ENCODE measurements at places on chromosomes 5 and 9.

GRCh38 chr5:144151026-144151425 lies 19.4 kb downstream of the YIPF5 start:
- DNase-seq: no peak

DNA sequence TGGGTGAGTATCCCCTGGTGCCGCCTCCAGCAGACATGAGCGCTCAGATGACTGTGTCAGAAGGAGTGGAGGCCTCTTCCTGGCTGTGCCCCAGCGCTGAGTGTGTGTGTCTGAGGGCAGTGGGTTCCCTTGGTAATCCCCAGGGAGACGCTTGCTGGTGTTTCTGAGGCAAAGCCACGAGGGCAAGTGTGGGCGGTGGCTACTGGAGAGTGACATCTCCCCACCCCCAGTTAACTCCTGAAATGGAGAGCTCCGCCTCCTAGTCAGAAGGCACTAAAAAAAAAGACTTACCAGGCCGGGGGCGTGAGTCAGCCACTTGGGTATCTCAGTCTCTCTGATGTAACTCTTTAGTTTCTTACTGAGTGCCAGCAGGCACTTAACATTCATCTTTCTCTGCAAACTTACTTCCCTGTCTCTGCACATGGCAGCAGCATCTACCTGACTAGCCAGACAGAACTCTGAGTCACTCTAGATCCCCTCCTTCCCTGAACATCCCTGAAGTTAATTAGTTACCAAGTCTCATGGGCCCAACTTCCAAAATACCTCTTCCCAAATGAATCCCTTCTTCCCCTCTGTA lies 19.3 kb downstream of the ORM2 start:
- peak; percentile 92 for DNase-seq

- DNase-seq: no peak
These were observed 131.0 kb upstream of the SPRY4 start for GRCh38 chr5:142455856-142456255.

GRCh38 chr5:34586117-34586885 lies 69.8 kb upstream of the RAI14 start:
- DNase-seq: no peak

DNA sequence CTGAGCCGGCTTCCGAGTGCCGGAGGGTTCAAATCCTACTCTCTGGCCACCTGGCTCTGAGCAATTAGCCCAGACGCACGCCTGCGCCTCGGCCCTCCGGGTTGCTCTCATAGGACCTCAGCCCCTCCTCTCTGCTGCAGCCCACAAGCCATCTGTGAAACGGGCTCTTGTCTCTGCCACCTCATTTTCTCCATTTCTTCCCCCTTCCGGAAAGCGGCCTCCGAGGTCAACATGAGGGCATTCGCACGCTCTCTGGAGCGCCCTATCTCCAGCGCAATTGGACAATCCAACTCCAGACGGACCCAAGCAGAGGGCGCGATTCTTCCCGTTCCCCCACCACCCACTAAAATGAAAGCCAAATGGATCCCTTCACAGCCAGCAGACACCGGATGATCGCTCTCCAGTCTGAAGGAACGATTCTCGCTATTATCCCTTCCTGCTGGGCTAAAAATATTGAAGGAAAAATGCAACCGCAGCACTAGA lies 41.5 kb downstream of the VAV2 start:
- no peak for DNase-seq

DNA sequence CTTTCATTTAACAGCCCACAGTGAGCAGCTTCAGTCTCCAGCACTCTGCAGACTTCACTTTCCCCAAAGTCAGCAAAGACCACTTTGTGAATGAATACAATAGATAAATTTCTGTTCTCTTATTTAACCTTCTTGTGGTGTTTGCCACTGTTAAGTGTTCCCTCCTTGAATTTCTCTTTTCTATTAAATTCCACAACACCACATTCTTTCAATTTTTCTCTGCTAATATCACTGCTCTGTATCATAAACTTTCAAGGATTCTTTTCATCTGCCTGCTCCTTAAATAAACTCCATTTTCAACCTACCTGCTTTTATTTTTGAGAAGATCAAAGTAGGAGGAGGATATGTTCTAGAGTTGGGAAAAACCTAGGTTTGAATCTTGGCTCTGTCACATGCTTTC lies 739.5 kb upstream of the GRAMD2B start:
- no peak for DNase-seq

- no peak for DNase-seq
These were observed 140.3 kb downstream of the ROR2 start for GRCh38 chr9:91809581-91810285.

DNA sequence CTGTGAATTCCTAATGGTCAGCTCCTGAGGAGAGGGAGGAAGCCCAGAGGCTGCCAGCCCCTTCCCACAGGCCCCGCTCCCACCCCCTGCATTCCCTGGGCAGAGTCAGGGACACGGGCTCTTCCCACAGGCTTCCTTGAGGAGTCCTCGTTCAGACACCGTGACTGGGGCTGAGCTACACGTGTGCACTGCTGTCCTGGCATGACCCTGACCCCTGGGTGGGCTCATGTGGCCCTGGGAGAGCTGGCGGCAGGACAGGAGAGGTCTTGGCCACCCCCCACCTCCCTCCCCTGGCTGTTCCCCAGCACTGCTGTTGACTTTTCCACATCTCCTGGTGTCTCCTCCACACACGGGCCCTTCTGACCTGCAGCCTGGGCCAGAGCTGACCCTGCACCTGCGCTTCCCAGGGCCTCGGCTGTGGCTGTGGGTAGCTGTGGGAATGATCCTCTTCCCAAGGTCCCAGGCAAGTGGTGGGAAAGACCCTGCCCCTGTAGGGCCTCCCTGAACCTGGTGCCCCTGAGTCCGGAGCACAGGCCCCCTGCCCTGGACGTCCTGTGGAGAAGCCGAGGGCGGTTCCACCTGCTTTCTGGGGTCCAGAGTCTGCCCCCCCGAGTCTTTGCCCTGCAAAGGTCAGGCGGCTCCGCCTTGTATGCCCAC lies 56.5 kb upstream of the NKD2 start:
- DNase-seq: peak; percentile 46

GRCh38 chr5:14830210-14831005 lies 41.2 kb downstream of the ANKH start:
- DNase-seq: no peak

DNA sequence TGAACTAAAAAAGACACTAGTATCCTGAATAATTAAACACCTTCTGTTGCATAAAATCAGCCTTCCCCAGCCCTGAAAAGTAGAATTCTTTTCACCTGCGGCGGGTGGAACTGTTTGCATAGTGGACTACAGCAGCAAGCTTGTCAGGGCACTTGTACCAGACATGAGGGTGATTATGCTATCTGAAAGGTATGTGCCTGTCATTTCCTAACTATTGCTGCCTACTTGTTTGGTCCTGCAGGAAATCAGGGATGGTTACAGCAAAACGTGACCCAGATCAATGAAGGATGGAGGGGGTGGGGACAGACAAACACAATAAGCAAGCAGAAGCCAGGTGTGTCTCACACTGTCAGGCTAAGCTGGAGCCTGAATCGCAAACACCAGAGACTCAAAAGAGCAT lies 385.6 kb downstream of the MLLT3 start:
- DNase-seq: no peak

GRCh38 chr5:83029912-83030311 lies 47.3 kb downstream of the TMEM167A start:
- no peak for DNase-seq

GRCh38 chr5:125258615-125259014 lies 512.2 kb upstream of the ZNF608 start:
- DNase-seq: no peak

DNA sequence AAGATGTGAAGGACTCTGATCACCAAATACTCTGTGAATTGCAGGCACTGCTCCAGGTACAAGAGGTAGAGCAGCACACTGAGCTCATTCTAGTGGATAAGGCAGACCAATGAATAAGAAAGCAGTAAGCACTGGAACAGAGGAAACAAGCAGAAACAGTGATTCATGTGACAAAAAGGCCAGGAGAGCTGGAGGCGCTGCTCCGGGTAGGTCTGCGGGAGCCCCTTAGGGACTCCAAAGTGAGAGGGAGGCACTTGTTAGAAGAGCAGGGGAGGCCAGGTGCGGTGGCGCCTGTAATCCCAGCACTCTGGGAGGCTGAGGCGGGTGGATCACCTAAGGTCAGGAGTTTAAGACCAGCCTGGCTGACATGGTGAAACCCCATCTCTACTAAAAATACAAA lies 231.6 kb upstream of the NFIL3 start:
- no peak for DNase-seq

- DNase-seq: peak; percentile 81
These were observed 7.6 kb upstream of the FAM240B start for GRCh38 chr9:38727497-38728001.

DNA sequence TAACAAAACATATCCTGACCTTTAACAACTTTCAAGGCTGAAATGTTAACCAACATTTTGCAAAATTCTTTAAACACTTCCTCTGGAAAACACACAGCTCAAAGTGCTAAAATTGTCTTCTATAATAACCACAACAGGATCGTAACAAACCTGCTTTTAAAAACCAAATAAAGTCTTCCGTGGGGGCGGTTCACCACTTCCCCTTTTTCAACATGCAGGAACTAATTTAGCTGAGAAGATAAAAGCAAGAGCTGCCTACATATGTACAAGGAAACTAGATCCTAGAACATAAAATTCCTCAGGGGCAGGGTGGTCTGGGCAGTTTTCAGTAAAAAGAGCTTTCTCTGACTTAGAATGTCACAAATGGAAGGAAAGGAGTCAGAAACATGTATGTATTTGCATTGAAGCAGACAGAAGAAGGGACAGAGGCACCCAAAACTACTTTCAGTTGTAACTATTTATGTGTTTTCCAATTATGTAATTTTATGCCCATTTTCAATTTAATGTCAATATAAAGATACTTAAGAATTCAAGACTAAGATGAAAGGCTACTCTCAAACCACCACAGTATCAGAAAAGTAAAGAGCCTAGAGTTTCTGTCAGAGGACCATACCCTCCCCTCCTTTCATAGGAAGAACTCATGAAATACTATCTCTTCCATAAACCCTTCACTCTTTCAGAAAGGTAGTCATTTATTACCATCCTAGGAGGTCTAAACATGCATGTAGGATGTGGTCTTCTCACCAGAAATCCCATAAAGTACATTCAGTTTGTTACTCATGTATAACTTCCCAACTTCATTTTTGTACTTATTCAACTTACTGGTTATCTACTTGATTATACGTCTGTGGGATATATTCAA lies 185.9 kb upstream of the RASA1 start:
- no peak for DNase-seq

- DNase-seq: peak; percentile 43
These were observed 475.7 kb upstream of the TNC start for GRCh38 chr9:115593587-115594091.

GRCh38 chr5:94268226-94268625 lies 350.2 kb downstream of the KIAA0825 start:
- no peak for DNase-seq

- DNase-seq: no peak
These were observed 228.9 kb upstream of the CD180 start for GRCh38 chr5:67425514-67425913.

GRCh38 chr5:10703676-10704075 lies 57.4 kb downstream of the DAP start:
- DNase-seq: no peak

DNA sequence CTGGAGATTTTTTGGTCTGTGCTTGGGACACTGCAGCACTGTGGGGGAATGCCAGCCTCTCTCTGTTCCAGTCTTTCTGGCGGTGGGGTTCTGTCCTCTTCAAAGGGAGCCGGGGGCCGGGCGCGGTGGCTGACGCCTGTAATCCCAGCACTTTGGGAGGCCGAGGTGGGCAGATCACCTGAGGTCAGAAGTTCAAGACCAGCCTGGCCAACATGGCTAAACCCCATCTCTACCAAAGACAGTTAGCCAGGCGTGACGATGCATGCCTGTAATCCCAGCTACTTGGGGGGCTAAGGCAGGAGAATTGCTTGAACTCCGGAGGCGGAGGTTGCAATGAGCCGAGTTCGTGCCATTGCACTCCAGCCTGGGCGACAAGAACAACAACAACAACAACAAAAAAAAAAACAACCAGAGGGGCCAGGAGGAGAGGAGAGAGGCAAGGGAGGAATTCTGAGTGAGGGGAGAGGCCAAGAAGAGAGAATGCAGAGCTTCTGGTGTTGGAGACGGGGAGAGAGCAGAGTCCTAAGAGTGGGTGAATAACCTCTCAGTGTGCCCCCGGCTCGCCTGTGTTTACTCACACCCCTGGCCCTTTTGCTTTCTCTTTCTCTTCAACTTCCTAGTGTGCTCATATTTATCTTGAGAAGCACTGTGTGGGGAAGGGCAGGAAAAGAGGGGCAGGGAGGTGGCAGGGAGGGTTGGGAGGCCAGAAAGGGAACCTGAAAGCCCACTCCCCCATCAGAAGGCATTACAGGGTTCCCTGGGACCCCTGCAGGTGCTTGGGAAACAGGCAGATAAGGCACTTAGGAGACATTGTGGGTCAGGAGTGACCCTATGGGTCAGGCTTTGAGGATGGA lies 3.2 kb upstream of the SET start:
- peak; percentile 28 for DNase-seq

GRCh38 chr5:90529939-90530677 lies 724 bp upstream of the LYSMD3 start:
- DNase-seq: peak; percentile 79

DNA sequence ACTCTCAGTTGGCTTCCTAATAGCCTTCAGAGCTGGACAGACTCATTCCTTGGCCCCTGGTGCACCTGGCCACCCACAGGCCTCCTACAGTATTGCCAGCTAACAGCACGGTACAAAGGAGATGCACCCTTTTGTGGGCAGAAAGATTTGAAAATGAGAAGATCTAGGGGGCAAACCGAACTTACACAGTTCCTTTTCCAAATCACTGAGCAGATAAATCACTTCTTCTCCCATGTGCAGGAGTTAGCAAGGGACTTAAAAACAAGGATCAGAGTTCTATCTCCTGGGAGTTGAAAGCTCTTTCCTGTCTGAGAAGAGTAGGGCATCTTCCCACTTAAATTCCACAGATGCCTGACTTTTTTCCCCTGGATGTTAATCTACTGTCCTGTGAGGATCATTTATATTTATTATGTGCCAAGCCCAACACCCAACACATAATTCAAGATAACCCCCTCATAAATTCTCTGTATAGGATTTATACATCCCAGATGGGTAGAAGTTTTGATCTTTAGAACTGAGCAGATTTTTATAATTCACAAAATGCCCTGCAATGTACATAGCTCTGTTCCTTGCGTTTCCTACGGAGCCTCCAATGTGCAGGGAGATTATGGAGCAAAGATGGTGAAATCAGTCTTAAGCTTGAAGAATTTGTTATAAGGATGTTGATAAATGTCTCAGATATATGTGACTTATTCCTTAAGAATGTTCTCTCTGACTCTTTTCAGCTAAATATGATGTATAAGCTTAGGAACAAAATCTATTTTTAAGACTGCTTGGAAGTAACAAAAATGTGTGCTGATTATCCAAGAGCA lies 207.2 kb upstream of the DAPK1 start:
- peak; percentile 42 for DNase-seq

DNA sequence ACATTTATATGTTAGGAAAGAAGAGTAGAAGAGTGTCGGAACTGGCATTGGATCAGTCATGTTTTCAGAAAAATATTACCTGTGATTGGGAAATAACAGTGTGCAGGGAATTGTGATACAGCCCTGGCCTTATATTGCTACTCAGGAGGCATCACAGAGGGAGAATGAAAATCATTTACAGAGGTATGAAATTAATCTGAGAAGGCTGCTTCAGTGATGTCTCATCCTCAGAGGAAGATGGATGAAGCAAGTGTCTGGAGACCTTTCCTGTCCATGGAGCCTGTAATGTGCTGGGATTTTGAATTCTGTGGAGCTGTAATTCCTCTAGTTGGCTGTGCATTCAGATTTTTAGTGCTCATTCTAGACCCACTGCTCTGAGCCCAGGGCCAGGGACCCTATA lies 3.8 kb downstream of the ACTBL2 start:
- no peak for DNase-seq

GRCh38 chr5:72109625-72110024 lies 2.4 kb downstream of the MAP1B start:
- no peak for DNase-seq
